AG04450 (cell line): ENCODE measurements at places on chromosomes 6 and 20.
A peak's percentile ranks its signal among the peaks of the same experiment; 100 is the strongest.

GRCh38 chr6:548091-548490, 108.8 kb downstream of the HUS1B start:
- no peak for DNase-seq

- DNase-seq, result no peak
Measured at GRCh38 chr6:166417285-166417691, 34.5 kb upstream of the MPC1 start.

GRCh38 chr6:155549928-155550327, 94.3 kb upstream of the NOX3 start:
- no peak for DNase-seq

DNA sequence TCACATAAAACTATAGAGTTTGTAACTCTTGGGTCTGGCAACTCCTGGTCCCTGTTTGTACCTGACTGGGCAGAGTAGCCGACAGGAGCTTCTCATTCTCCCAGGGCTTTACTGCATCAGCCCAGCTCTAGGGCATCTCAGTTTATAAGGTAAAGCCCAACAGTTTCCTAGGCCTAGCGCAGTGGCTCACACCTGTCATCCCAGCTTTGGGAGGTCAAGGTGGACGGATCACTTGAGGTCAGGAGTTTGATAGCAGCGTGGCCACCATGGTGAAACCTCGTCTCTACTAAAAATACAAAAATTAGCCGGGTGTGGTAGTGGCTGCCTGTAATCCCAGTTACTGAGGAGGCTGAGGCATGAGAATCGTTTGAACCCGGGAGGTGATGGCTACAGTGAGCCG, 47.8 kb downstream of the ATP9A start:
- DNase-seq, result no peak

DNA sequence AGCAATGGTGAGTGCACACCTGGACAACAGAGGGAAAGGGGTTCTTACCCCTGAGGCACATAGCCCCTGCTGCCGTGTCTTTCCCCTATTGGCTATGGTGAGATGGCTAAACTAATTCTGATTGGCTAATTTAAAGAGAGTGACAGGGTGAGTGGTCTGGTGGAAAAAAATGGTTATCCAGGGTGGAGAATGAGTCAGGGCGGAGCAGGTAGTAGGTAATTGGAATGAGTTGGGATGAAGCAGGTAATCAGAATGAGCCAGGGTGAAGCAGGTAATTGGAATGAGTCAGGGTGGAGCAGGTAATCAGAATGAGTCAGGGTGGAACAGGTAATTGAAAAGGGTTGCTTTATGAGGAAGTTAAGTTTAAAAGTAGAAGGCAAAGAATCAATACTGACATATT, 200.3 kb downstream of the EYA4 start:
- no peak for DNase-seq

DNA sequence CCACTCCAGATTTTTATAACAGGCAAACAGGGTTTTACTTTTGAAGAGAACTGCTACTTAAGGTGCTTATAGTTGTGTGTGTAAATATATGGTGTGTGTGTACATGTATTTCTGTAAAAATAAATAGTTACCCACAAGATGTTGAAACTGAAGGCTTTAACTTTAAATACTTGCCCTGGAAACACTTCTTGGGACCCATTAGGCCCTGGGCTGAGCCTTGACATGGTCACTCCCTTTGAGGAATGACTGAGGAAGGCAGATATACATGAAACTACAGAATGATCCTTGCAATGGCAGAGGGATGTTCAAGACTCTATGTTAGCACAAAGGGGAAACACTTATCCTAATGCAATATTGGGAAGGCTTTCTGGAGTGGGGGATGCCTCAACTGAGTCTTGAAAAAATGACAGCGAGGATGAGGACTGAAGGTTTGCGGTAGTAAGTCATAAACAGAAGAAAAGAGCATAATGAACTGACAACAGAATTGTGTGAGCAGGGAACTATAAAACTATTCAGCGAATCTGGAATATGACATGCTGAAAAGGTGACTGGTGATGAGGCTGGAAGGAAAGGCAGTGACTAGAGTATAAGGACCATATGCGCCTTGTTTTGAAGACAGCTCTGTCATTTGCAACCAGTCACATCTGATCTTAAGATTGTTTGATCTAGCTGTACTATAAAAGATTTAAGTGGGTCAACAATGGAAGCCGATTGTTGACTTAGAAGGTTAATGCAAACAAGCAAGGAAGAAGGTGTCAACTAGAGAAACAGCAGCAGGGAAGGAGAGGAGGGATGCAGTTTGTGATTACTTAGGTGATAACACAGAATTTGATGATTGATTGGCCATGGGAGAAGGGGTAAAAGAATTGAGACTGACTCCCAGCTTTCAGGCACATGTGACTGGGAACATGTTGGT, 64.4 kb upstream of the COL21A1 start:
- no peak for DNase-seq

DNA sequence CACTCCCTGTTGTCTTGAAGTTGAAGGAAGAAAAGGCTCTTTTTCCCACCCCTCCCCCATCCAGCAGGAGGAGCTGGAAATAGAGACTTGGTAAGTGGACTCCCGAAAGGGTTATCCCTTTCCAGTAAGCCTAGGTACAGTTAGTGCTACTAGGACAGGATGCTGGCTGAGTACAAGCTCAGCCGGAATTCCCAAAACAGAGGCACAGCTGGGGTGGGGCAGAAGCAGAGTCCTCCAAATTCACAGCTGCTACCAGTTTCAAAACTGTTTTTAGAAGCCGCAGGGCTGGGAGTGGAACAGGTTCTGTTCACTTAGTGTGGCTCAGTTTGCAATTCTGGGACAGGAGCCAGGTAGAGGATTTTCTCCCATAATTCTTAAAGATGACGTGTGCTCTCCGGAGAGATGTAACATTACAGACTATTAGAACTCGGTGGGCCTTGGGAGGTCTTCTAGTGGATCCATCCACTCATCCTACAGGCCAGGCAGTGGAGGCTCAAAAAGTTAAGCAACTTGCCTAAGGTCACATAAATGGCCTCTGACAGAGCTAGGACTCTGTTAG, 19.0 kb upstream of the UTRN start:
- DNase-seq, result peak; percentile 44

- DNase-seq, result no peak
Measured at GRCh38 chr6:97123112-97123511, 159.9 kb downstream of the MMS22L start.

DNA sequence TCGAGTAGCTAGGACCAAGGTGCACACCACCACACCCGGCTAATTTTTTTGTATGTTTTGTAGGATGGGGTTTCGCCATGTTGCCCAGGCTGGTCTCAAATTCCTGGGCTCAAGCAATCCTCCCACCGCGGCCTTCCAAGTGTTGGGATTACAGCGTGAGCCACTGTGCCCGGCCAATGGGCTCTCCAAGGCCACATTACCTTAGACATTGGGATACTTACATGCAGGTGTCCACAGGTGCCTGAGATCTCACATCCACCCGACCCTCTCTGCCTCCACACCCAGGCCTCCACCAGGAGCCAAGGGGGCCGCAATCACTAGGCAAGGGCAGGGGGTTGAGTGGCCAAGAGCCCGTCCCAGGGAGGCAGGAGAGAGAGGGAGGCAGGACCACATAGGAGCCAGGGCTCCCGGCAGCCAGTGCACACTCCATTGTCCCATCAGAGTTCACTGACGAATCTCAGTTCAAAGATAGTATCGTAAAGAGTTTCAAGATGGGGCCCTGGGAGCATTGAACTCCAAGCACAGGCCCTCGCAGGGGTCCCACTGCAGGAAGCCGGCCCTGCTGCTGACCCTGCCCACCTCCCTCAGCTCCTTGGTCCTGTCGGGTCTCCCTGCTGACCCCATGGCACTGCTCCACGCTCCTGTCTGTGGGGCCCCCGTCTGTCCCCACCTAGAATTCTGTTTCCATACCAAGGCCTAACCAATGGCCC, 55.3 kb downstream of the SSR1 start:
- DNase-seq, result no peak

DNA sequence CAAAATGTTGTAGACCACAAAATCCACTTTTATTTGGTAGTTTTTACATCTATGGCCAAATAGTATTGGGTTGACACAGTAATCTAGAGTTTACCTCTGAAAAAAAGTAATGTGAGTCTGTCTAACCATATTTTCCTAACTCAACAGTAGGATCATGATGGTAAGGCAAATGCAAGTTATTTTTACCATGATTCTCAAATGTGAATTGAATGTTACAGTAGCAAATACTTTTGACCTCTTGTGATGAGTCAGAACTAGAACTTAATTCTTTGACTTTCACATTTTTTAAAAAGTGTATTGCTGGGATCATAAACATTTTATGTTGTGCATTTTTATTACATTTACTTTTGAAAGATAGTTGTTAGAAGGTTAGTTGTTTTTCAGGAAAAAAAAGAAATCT, 22.0 kb downstream of the RNF146 start:
- no peak for DNase-seq

DNA sequence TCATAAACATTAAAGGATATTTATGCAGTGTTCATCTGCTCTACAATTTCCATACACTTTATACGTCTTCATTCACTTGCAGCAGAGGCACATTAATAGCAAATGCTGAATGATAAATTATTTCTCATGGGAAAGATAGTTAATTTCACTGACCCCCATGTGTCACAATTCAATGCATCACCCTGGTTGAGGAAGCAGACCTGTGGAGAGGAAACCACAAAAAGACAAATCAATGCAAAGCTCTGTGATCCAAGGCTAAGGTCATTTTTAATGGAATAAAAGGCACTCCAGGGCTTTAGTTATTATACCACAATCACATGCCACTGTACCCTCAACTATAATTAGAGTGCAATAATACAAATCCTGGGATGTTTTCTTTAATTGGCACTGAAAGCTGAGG, 40.3 kb upstream of the TENT5A start:
- no peak for DNase-seq

- no peak for DNase-seq
Measured at GRCh38 chr20:21936720-21937380, 231.4 kb downstream of the PAX1 start.

GRCh38 chr6:115610696-115611095, 450.0 kb downstream of the FRK start:
- DNase-seq, result no peak

- no peak for DNase-seq
Measured at GRCh38 chr20:52236292-52236691, 44.7 kb upstream of the ZFP64 start.

- no peak for DNase-seq
Measured at GRCh38 chr6:135002229-135002844, 52.3 kb downstream of the HBS1L start.

GRCh38 chr6:108222504-108222903, 38.3 kb downstream of the SNX3 start:
- peak; percentile 3 for DNase-seq

- DNase-seq, result no peak
Measured at GRCh38 chr6:166737261-166737660, 110.2 kb upstream of the RPS6KA2 start.

GRCh38 chr20:59825944-59826759, 107.3 kb downstream of the SYCP2 start:
- no peak for DNase-seq

DNA sequence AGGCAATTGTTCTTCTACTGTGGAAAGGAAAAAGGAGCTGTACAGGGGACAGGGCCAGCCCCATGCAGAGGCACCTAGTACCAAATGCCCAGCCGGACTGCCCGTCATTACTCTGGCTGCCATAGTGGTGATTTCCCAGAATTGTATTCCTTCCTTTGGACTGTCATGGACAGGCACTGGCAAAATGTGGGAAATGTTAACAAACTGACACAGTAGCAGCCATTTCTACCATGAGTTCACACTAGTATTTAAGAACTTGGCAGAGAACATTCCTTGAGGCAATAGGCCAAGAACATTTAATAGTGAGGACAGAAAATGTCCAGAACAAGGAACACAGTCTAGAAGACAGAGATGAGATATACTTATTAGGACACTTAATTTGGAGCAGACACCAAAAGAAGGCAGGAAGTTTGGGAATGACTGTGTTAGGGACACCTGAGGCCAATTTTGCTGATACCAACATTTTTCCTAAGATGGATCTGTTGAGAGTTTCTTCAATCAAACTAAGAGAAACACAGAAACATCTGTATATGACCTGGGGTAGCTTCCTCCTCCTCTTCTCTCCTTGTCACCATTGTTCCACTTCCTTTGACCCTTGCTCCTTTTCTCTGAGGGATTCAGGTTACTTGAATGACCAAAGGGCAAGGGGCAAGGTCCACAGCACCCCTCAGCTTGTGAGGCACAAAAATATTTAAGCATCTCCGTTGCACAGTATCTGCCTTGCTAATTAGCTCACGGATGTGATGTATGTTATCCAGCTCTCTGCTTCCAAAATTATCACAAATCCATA, 14.9 kb downstream of the ADTRP start:
- DNase-seq, result no peak

DNA sequence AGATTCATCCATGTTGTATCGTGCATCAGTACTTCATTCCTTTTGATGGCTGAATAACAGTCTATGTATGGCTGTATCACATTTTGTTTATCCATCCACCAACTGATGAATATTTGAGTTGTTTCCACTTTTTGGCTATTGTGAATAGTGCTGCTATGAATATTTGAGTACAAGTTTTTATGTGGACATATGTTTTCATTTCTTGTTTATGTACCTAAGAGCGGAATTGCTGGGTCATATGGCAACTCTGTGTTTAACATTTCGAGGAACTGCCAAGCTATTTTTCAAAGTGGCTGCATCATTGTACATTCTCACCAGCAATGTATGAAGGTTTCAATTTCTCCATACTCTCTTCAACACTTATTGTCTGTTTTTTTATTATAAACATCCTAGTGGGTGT, 3.0 kb upstream of the RREB1 start:
- no peak for DNase-seq

GRCh38 chr6:63313111-63313510, 6.7 kb downstream of the LGSN start:
- DNase-seq, result no peak

DNA sequence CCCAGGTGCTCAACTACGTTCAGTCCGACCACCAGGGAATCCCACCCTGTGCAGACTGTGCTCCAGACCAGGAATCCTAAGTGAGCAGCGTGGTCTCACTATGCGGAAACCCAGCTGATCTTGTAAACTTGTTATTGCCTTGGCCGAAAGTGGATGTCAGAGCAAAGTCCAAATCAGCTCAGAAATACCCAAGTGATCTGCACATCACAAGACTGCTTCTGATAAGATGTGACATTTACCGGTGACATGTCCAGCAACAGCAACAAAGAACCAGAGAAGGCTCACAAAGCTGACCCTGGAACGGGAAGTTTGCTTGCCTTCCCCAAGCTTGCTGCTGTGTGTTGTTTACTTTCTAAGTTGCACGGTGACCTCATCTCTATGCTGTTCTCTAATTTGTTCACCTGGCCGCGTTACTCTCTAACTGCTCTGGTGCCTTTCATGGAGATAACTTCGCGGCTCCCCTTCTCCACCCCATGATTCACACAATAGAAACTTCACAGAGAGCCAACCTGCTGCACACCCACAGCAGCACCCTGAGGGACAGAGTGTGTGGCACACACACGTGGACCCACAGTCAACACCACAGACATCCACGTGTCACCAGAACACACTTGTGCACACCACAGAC, 1.7 kb downstream of the BNIP5 start:
- DNase-seq, result no peak

GRCh38 chr6:29620630-29621029, 12.4 kb downstream of the GABBR1 start:
- DNase-seq, result no peak

- DNase-seq, result no peak
Measured at GRCh38 chr6:145704143-145704781, 31.1 kb downstream of the EPM2A start.
